Skeletal muscle cell (primary cell): ENCODE measurements at places on chromosomes 6 and 20.

DNA sequence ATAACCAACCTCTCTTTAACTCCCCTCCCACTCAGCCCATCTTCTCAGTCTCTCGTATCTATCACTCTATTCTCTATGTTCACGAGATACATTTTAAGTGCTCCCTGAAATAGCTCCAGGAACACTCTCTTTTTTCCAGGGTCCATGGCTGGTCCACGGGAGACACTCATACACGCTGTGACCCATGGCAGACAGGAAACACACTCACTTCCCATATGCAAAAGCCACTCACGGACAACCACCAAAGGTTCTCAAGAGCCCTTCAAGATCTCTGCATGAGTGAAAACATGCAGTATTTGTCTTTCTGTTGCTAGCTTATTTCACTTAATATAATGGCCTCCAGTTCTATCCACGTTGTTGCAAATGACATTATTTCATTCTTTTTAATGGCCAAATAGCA is 71.4 kb upstream of the PCSK2 start:
- no peak for DNase-seq

GRCh38 chr20:52722926-52723688 is 249.1 kb upstream of the TSHZ2 start:
- no peak for DNase-seq

GRCh38 chr20:60215816-60216730 is 257.9 kb downstream of the CDH26 start:
- no peak for DNase-seq

DNA sequence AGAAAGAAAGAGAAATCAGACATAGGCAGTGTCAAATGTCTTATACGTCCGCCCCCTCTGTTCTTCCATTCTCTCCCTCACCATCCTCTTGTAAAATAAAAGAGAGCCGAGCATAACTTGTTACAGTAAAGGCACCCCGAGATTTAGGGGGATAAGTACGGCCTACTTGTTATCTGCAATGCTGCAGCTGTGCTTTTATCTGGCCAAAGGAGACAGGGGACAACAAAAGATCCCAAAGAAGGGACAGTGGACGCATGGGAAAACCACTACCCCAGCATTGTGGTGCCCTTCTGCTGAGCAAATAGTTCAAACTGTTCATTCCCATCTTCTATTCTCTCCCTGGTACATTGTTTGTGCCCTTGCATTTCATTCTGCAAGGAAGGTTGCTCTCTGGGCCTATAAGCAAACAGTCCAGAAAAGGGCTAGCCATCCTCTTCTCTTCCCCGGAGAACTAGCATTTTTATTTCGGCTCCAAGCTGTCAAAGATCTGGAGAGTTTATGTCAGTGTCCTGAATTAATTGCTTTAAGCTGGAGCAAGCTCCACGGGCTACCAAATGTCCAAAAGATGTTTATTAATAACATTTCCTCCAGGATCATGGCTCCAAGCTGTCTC is 22.3 kb downstream of the FOXA2 start:
- DNase-seq = no peak

- DNase-seq = no peak
Measured at GRCh38 chr6:7921046-7921445, 10.5 kb upstream of the TXNDC5 start.

DNA sequence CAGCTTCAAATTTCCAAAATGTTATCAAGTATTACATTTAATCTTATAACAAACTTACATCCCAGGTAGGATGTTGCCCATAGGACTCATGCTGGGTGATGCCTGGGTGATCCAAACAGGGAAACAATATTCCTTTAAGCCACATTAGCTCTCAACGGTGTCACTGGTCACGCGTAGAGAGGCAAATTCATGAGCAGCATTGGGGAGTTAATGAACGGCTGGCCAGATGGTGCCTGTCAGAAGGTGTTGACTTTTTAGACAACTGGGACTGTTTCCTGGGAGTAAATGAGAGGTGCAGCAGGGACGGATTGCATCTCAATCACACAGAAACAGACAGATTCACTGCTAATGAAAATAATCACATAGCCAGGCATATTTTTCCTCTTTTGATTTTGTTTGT is 83.3 kb upstream of the ID4 start:
- no peak for DNase-seq

GRCh38 chr6:118677193-118677592 is 25.8 kb upstream of the CEP85L start:
- DNase-seq = no peak
